ENCODE measurements at places on chromosomes 13 and 19.
A peak's percentile ranks its signal among the peaks of the same experiment; 100 is the strongest.

GRCh38 chr19:8340341-8341096 is 2.5 kb downstream of the KANK3 start:
- no peak for DNase-seq

DNA sequence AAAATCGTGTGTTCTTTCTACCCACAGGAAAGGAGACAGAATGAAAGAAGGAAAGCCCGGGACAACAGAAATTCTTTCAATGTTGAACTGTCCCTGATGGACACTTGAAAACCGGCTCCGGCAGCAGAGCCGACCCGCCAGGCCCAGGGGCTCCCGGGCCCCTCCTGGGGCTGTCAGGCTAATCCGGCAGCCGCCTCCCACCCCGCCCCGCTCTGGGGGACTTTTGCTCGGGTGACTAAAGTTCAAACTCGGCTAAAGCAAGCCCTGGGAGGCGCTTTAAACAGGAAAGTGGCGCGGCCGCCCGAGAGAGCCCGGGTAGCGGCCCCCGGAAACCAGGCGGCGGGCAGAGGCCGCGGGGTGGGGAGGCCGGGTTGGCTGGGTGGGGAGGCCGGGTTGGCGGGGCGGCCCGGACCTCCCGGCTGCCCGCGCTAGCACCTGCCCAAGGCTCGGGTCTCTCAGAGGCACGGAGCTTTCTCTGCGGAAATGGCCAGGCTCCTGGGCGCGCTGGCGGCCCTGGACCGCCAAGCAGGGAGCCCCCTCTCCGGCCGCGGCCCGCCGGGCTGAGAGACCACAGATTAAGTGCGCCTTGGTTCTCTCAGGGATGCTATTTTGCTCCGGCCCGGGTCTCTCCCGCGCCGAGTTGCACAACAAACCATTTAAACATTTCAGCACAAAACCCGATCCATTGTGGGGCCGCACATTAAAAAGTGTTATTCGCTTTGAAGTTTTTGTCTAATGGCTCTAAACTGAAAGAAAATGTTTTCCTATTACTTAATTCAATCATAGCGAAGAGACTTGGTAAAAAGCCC is 2.6 kb upstream of the GSX1 start:
- DNase-seq = no peak

DNA sequence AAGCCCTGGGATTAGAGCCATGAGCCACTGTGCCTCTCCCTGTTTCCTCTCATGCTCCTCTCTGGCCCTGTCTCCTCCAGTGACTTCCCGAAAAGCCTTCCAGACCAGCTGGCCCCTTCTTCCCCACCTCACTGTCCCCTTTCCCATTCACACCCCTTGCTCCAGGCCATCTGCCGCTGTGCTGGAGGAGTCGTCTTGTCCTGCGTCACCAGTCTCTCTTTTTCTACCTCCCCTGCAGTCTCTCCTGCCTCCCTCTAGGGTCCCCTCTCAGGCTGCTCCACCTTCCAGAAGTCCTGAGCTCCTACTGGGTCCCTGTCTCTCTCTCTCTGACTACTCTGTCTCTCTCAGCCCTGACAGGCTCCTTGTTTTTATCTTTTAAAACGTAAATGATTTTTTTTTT is 5.3 kb upstream of the FFAR1 start:
- DNase-seq = no peak

DNA sequence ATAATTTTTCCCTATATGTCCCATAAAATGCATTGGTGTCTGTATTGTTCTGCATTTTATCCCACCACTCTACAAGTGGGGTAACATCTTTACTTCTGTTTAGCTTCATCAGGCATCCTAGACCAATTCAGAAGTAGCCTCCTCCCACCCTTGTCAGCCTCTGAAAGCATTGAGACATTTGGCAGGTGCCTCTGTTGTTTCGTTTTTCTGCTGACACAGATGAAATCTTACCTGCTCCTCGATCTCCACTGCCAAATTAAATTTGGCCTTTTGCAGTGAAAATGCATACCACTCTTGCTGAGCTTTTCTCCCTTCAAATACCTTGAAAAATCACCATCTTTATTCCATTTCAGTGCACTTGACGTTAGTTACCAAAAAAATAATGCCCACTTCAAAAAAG is 83.5 kb upstream of the STARD13 start:
- no peak for DNase-seq

GRCh38 chr13:99293178-99293577 is 14.0 kb downstream of the GPR183 start:
- no peak for DNase-seq

- no peak for DNase-seq
These were observed 8.7 kb downstream of the PROSER3 start for GRCh38 chr19:35766571-35767104.

- DNase-seq = no peak
These were observed 1.7 kb downstream of the MIER2 start for GRCh38 chr19:342801-343421.

GRCh38 chr13:39263033-39263432 is 224.8 kb downstream of the NHLRC3 start:
- DNase-seq = peak; percentile 25

GRCh38 chr13:23551213-23552008 is 18.8 kb upstream of the TNFRSF19 start:
- DNase-seq = no peak

- DNase-seq = no peak
These were observed 318.2 kb downstream of the MYO16 start for GRCh38 chr13:108947551-108948030.

- no peak for DNase-seq
These were observed 1062.8 kb downstream of the UQCRFS1 start for GRCh38 chr19:28150129-28150528.

DNA sequence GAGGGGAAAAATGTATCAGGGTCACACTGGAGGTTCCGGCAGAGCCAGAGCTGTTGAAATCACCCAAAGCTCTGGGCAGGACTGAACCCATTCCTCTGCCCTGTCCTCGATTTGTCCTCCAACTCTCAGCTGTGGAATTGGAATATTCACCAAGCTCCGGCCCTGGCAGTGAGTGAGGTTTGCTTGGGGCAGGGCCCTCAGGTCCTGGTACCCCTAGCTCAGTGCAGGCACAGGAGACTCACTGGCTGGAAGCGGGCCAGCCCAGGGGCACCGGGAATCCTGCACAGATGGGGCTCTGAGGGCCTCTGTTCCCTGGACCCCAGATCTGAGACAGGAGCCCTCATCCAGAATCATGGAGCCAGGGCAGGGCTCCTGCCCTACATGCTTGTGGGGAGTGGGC is 1322.3 kb downstream of the UQCRFS1 start:
- no peak for DNase-seq

DNA sequence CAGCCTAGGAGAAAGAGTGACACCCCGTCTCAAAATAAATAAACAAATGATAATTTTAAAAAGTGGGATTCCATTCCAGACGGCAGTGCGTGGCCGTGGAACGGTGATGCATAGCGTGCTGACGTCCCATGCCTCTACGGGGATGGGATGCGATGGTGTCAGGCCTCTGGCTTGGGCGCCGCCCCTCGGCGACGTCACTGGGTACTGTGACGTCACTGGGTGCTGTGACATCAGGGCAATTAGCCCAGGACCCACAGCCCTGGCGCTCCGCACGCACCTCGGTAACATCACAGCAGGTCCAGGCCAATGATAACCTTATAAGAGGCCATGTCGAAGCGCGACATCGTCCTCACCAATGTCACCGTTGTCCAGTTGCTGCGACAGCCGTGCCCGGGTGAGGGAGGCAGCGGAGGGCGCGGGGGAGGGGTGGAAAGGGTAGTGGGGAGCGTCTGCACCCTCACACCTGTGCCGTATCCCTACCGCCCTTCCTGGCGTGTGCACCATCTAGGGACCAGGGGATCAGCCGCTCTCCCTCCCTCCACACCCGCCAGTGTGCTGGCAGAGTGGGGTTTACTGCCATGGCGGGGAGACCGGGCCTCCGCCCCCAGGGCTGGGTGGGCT is at the start of gene GAPDHS:
Gene GAPDHS (plus strand): TSS at position 256 of the 621 bp plus-strand sequence. CDS start 72 bp downstream, at position 328.
- DNase-seq = no peak

- DNase-seq = no peak
These were observed 2.4 kb downstream of the METTL21C start for GRCh38 chr13:102692491-102692826.

GRCh38 chr13:111484959-111485358 is 164.5 kb downstream of the TEX29 start:
- no peak for DNase-seq

GRCh38 chr19:10517760-10518443 is 655 bp upstream of the S1PR5 start:
- no peak for DNase-seq

- no peak for DNase-seq
These were observed 212.6 kb downstream of the LACC1 start for GRCh38 chr13:44092078-44092970.
